Cardiac muscle cell (in vitro differentiated cells and primary cell): ENCODE measurements at places on chromosomes 6 and 20. TPM values are rescaled to one million over a fixed set of nuclear protein-coding genes. Genes with fewer than 3 reads are reported as not detected.
A peak's percentile ranks its signal among the peaks of the same experiment; 100 is the strongest.

The RAB44 gene
- total RNA-seq, result not detected in 2 replicates

The ENPP5 gene
- 2.6 and 3.7 TPM in 2 replicates for total RNA-seq

The SPATA25 gene
- 35.9 and 42.8 TPM in 2 replicates for total RNA-seq

The VSX1 gene
- not detected in 2 replicates for total RNA-seq

The WFDC2 gene
- 0.95 and 3.0 TPM in 2 replicates for total RNA-seq

DNA sequence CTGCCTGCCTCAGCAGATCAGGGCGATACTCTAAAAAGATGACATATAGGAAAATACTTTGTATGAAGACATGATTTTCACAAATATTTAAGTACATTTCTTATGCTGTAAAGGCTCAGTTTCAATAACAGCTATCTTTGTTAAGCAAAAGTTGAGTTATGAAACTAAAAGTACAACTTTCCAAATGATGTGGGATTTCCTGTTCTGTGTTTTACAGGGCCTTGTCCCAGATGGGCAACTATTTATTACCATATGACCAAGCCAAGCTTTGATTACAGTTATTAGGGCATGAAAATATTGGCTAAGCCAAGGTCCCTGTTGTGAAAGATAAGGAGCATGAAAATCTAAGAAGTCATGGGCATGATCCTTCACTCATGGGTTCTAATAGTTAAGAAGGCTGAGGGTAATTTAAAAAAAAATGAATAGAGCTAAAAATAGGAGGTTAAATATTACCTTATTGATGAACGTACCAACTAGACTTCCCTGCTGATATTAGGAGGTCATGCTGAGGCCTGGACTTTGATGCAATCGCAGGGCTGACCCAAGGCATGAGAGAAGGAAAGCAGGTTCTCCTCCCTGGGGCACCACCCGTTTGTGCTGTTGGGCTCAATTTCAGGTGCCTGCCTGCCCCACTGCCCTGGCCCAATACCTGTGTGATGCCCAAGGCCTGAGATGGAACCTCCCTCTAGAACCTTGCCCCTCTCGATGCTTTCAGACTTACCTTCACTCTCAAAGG, 294.4 kb upstream of the PRDM1 start:
- DNase-seq, result no peak
- H3K27me3 ChIP-seq, result peaks cover 4% of the 10 kb centered on the region
- H3K4me1 ChIP-seq, result no peaks in the 10 kb centered on the region

DNA sequence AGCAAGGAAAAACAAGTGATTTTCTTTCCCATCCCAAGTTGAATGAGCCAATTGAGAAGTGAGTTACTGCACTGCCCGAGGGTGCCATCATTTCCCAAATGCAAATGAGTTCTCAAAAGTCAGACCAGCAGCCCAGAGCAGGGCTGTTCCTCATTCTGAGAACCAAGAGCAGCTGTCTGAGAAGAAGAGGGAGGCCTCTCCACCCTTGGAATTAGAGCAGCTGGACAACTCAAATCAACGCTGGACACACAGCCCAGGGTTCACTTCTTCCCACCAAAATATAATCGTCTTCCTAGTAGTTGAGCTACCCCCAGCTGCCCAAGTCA, 4.6 kb upstream of the PREX1 start:
- H3K27me3 ChIP-seq, result no peaks in the 10 kb centered on the region
- H3K4me1 ChIP-seq, result no peaks in the 10 kb centered on the region
- H3K4me3 ChIP-seq, result no peak overlapping the region
- H3K36me3 ChIP-seq, result no peaks in the 10 kb centered on the region

DNA sequence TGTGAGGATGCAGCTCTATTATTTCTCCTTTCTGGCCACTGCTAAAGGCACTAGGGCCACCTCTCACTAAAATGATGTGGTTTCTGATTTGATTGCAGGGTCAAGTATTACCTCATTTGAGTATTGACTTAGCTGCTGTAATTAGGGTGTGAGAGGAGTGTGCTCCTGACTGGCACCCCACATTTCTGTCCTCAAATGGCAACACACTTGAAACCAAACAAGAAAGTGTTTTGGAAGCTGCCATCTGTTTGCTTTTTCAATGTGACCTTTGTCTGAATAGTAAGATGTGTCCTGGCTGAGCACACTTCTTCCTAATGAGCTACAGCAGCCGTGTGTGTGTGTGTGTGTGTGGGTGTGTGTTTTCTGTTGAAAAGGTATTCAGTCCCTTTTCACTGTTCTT, 62.8 kb upstream of the SCP2D1 start:
- no peaks in the 10 kb centered on the region for H3K4me1 ChIP-seq
- no peak overlapping the region for H3K4me3 ChIP-seq
- no peaks in the 10 kb centered on the region for H3K36me3 ChIP-seq
- DNase-seq, result no peak

GRCh38 chr6:11701573-11701972, 77.0 kb downstream of the ADTRP start:
- H3K4me1 ChIP-seq, result no peaks in the 10 kb centered on the region
- no peaks in the 10 kb centered on the region for H3K36me3 ChIP-seq
- no peak overlapping the region for H3K27ac ChIP-seq
- no peaks in the 10 kb centered on the region for H3K27me3 ChIP-seq

DNA sequence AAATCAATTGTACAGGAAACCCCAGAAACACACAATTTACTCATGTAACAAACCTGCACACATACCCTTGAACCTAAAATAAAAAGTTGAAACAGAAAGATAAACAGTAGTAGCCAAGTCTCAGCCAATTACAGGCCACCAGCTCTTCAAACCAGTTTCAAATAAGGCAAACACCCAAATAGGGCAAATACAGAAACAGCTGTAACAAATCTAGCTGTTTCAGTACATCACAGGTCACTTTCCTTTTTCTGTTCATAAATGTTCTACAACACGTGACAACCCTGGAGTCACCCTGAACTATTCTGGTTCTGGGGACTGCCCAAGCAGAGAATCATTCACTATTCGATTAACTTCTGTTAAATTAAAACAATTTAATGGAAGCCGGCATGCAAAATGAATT, 329.0 kb downstream of the GJA1 start:
- H3K27ac ChIP-seq, result no peak overlapping the region
- no peaks in the 10 kb centered on the region for H3K4me1 ChIP-seq
- DNase-seq, result no peak
- H3K36me3 ChIP-seq, result no peaks in the 10 kb centered on the region
- H3K27me3 ChIP-seq, result no peaks in the 10 kb centered on the region
- no peak overlapping the region for H3K4me3 ChIP-seq

DNA sequence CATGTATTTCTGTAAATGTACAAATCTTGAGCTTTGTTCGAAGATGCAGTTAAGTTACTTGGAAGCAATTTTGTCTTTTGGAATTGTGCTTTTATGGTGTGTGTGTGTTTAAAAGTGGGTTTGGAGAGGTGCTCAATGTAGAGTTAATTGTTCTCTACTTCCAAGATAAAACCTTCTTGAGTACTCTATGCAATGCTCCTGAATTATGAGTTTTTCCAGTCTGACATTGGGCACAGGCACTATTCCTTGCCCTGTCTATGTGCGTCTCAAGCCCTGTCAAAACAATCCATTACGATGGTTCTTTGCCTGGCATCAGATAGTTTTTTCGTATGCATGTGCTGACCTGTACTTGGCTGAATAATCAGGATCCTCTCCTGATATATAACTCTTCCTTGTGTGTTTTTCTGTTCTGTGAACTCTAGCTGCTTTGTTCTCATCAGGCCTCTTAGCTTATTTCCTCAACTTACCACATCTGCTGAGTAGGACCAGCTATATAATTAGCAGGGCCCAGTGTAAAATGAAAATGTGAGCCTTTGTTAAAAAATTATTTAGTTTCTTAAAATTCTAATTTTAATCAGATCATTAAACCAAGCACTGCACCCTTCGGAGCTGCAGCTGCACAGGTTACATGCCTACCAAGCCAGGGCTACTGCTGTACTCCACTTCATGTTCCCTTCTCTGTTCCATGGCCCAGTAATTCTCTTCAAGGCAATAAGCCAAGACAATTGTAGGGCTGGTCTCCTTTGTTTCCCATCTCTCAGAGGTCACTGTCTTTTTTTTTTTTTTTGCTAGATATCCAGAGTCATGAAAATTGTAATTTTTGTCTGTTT, 160.1 kb downstream of the ZFAND3 start:
- no peak overlapping the region for H3K27ac ChIP-seq
- peaks cover 12% of the 10 kb centered on the region for H3K4me1 ChIP-seq
- no peaks in the 10 kb centered on the region for H3K27me3 ChIP-seq
- no peak for DNase-seq
- H3K36me3 ChIP-seq, result no peaks in the 10 kb centered on the region

GRCh38 chr6:47308198-47308517, 1.5 kb downstream of the TNFRSF21 start:
- no peak overlapping the region for H3K27ac ChIP-seq
- H3K4me3 ChIP-seq, result peak overlapping the region; percentile 71
- no peaks in the 10 kb centered on the region for H3K27me3 ChIP-seq
- peak; percentile 10 for DNase-seq

- H3K36me3 ChIP-seq, result peaks cover 20% of the 10 kb centered on the region
- no peaks in the 10 kb centered on the region for H3K27me3 ChIP-seq
- peaks cover 4% of the 10 kb centered on the region for H3K4me1 ChIP-seq
- H3K27ac ChIP-seq, result no peak overlapping the region
- DNase-seq, result no peak
These were observed 22.6 kb downstream of the FERMT1 start for GRCh38 chr20:6100246-6100645.
